ENCODE measurements at places on chromosomes 7 and 10.
A peak's percentile ranks its signal among the peaks of the same experiment; 100 is the strongest.

DNA sequence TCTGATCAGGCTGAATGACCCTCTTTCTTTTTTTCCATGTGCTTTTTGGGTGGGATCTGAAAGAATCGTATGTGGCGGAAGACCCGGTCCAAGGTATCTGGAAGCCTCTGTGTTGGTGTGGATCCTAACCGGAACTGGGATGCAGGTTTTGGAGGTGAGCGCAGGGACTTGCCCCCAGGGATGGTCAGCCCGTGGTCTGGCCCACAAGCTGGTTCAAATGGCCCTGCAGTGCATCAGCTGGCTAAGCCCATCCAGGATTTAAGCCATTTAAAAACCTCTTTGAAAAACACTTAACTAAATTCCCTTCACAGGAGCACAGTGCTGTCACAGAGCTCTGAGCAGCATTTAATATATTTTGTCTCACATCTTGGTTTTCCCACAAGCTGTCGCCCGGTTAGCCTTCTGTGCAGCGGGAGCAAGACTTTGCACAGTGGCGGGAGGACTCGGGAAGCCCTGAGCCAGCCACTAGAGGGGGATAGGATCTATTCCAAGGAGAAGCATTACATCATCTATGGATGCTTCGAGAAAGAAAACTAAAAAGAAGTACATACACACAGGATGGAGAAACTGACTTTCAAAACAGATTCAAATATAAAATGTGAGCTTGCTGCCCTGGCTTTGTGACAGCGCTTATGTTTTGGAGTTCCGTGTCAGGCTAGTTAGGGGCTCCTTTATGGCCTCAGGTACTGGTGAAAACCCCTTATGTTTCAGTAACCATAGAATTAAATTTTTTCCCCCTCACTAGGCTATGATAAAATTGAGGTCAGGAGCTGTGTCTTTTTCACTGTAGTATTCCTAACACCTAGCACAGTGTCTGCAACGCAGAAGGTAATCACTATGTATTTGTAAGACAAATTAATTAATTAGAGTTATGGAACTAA is 11.3 kb downstream of the CPA2 start:
- DNase-seq, result peak; percentile 36

- DNase-seq, result no peak
Measured at GRCh38 chr10:124558339-124559321, 97.0 kb downstream of the LHPP start.

GRCh38 chr7:80823057-80823456 is 95.8 kb downstream of the SEMA3C start:
- no peak for DNase-seq

- DNase-seq, result no peak
Measured at GRCh38 chr7:98674881-98675280, 57.8 kb downstream of the NPTX2 start.
